ENCODE measurements at places on chromosomes 6 and 20.

DNA sequence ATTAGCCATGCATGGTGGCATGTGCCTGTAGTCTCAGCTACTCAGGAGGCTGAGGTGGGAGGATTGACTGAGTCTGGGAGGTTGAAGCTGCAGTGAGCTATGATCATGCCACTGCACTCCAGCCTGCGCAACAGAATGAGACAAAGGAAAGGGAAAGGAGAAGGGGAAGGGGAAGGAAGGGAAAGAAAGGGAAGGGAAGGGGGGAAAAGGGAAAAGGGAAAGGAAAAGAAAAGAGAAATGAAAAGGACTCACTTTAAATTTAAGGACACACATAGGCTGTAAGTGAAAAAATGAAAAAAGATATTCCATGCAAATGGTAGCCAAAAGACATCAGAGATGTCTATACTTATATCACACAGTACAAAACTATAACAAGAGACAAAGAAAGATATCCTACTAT is 74.2 kb downstream of the COL21A1 start:
- no peak for DNase-seq

DNA sequence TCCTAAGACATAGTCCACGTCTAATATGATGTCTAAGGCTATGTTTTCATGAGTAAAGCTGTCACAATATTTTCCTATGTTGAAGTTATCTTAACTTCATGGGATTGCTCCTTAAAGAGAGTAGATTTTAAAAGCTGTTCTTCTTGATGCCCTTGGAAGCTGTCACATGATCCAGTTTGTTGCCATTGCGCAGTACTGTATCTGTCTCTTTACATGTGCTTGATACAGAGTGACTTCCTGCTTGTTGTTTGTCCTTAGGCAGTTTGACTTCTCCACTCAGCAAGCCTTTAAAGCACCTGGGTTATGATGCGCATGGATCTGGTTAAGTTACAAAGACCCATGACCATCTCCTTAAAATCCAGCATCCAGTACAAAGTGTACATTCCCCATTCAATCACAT is 85.4 kb downstream of the CDYL start:
- no peak for DNase-seq

- no peak for DNase-seq
Measured at GRCh38 chr20:46631212-46631869, 19.9 kb downstream of the SLC13A3 start.

- DNase-seq, result no peak
Measured at GRCh38 chr20:49724408-49725223, 10.9 kb upstream of the B4GALT5 start.

GRCh38 chr20:32886652-32887051 is 27.9 kb downstream of the EFCAB8 start:
- DNase-seq, result no peak

Data from GM19239 (cell line).